ENCODE measurements at places on chromosomes 12 and 14. TPM values are rescaled to one million over a fixed set of nuclear protein-coding genes. Genes with fewer than 3 reads are reported as not detected.

EFS gene
- not detected for total RNA-seq

CLEC6A gene
- total RNA-seq, result not detected

TMEM106C gene
- 145 TPM for total RNA-seq

VASH1 gene
- total RNA-seq, result 2.1 TPM

DNA sequence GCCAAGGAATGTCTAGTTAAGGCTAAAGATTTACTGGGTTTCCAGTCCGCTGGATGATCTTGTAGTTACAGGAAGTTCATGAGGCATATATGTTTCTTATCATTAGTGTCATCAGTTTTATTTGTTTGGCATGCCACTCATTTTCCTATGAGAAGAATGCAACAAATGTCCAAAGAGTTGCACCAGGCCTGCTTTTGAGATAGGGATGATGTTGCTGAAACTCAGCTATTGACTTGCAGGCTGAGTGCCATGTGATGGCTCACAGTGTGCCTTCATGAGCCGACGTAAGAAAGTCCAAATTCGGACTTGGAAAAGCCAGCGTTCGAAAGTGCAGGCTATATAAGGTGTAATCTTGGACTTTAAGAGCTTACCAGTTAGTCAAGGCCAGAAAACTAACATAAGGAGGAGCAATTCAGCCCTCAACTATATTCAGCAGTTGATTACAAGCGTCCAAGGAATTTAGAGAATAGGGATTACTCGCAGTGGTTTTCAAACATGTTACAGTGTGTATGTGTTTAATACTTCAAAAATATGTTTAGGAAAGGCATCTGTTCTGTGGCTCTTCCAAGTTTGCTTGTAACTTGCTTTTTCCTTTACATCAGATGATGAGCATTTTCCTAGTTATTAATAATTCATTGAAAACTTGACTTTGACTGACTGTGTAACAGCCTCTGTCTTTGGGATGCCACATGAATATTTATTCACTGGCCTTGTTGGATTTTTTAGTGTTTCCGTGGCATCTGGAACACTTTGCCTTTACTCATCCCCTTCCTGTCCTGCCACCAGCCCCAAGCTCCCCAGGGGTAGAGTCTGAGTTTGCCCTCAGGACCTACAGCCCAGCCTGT, 101.3 kb downstream of the LGMN start:
- no peak for DNase-seq

DNA sequence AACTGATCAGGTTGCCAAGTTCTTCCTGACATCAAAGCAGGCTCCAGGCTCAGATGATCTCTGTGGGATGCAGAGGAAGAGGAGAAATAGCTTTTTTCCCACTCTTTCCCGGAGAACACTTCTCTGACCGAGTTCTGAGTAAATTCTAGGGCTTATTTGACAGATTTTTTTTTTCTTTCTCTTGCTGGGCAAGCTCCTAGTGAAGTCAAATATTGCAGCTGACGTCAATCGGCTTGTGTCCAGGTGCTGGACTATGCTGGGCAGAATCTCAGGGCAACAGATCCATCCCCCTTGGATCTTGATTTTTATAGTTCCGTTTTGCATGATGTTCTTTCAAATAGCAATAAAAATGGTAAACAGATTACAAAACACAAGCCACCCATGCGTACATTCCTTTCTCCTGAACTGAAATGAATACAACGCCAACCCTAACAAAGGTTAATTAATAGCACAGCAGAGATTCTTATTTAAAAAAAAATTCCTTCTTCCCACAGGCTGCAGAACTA, 182.2 kb downstream of the NOVA1 start:
- DNase-seq, result no peak

GRCh38 chr12:12660201-12660600, 35.8 kb downstream of the GPR19 start:
- DNase-seq, result no peak

GRCh38 chr14:72677664-72678063, 216.2 kb downstream of the DPF3 start:
- no peak for DNase-seq

DNA sequence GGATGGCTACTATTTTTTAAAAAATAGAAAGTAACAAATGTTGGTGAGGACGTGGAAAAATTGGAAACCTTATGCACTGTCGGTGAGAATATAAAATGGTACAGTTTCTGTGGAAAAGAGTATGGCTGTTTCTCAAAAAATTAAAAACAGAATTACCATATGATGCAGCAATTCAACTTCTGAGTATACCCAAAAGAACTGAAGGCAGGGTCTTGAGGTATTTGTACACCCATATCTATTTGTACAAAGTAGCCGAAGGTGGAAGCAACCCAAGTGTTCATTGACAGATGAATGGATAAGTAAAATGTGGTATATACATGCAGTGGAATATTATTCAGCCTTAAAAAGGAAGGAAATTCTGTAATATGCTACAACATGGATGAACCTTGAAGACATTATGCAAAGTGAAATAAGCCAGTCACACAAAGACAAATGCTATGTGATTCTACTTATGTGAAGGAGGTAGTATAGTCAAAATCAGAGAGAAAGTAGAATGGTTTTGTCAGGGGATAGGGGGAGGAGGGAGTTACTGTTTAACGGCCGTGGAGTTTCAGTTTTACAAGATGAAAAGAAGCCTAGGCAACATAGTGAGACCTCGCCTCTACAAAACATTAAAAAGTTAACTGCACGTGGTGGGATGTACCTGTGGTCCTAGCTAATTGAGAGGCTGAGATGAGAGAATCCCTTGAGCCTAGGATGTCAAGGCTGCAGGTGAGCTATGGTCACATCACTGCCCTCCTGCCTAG, 38.4 kb upstream of the CCT2 start:
- DNase-seq, result no peak

DNA sequence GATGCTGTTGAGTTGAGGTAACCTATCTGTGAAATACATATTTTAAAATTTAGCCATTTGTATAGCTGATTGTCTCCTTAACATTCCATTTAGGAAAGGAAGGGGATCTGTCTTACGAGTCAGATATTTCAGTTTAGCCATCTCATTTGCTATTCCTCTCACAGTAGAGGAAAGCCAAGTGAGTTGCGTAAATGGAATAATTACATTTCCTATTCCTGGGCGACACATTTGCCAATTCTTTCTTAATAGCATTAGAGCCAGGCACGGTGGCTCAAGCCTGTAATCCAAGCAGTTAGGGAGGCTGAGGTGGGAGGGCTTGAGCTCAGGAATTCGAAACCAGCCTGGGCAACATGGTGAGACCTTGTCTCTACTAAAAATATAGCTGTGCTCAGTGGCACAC, 116.3 kb downstream of the TMX1 start:
- DNase-seq, result no peak

DNA sequence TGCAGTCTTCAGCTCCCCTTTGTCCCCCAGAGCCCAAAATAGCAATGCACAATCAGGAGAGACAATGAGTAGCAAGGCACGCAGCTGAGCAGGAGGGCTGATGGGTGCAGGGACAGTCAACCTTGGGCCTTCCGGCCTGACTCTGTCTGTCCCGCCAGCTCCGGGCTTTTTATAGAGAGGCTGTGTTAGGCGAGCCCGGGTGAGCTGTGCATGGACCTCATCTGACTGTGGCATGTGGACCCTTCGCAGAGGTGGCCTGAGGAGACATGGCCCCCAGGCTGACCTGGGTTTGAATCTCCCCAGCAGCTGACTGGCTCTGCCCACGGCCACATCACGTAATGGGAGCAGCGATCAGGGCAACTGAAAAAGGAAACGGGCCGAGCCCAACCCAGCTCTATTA, 177.9 kb downstream of the TSPAN9 start:
- no peak for DNase-seq

DNA sequence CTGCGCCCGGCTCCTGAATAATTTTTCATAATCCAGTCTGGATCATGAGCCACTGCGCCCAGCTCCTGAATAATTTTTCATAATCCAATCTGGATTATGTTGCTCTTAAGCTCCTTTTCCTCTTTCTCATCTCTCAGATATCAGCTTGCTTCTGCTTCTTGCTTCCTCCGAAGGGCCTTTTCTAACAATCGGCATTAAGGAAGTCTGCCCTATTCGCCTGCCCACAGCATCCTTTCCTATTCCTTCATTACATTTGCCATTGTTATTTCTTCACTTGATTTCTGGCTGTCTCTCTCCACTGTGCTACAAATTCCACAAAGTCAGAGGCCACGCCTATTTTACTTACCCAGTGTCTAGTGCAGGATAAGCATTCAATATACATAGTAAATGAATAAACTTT, 83.5 kb downstream of the TTC7B start:
- DNase-seq, result no peak

GRCh38 chr14:95388699-95389098, 69.0 kb upstream of the CLMN start:
- DNase-seq, result no peak

- DNase-seq, result no peak
These were observed 47.3 kb downstream of the PTPN11 start for GRCh38 chr12:112466011-112466422.

GRCh38 chr14:52299692-52300278, 14.3 kb upstream of the PTGER2 start:
- peak; percentile 45 for DNase-seq

DNA sequence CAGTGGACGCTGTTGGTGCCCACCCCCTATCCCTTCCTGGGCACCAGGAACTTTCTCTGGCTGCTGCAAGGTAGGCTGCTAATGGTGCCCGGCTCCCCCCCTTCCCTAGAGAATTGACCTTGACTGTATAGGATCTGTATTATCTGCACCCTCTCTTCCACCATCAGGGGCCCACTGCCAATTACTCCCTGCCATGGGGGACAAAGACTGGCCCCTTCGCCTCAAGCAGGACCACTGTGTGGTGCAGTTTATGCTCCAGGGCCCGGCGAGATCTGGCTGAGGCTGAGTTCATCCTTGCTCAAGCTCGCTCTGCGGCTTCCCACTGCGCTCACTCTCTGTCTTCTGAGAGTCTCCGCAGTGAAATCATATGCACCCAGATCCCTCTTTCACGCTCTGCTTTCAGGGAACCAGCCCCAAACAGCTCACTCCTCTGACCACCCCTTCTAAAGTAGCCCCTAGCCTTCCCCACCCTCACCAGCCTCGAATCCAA, 95.2 kb downstream of the LGMN start:
- peak; percentile 38 for DNase-seq

GRCh38 chr14:102500158-102500662, 9.4 kb downstream of the ANKRD9 start:
- DNase-seq, result no peak

DNA sequence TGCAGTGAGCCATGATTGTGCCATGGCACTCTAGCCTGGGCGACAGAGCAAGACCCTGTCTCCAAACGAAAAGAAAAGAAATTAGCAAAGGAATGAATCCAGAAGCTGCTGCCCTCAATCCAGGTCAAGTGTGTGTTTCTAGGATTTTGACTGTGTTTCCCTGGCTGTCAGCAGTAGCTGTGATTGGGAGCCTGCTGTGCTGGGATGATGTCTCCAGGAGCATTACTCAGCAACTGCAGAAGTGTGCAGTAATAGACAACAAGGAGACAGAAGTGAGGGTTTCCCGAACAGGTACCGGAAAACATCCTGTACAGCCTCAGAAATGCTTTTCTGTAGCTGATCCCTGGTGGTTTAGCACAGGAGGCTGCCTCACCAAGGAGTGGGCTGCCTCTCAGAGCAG, 492.5 kb downstream of the FUT8 start:
- no peak for DNase-seq

GRCh38 chr14:77003960-77004710, 24.4 kb downstream of the IRF2BPL start:
- DNase-seq, result no peak

DNA sequence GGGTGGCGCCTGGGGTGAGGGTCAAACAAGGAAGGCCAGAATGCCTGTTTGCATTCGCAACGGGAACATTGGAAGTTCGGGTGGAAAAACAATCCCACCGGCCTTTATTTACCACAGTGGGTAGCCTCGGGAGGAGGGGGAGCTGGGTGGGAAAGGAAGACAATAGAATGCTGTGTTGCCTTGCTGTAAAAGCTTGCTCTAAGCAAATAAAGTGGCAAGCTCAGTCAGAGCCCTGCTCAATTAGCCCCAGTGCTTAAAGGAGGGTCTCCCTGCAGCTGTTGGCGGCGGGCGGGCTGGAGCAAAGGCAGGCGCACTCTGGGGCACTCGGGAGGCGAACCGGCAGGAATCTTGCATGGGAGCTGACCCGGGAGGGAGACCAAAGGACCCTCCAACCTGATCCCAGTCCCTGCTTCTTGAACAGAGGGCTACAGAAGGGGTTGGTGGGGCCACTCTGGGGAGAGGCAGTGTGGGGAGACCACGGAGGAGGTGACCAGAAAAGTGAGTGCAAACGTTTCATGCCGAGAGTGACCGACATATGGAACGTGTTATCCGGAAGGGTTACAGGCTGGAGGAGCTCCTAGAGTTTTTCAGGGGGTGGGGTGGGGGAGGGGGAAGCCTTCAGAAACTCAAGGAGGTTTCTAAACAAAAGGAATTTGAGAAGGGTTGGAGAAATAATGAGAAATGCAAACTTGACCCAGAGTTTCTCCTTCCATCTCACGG, 48.5 kb downstream of the NTF3 start:
- no peak for DNase-seq

DNA sequence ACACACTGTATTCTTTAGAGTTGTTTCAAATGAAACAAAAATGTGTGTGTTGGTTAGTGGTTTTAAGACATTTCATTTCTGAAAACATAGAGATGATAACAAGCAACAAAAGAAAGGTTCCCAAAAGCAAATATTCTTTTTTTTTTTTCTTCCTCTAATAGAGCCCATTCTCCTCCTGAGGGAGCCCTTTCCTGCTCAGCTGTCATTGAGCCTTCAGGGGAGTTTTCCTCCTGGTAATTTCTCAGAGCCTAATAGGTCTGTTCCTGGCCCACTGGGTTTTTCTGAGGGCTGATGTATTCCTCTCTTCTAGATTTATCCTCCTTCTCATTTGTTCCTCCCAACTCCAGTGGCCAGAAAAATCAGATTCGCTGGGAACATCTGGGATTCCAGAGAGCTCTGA, 654.5 kb downstream of the NOVA1 start:
- no peak for DNase-seq

DNA sequence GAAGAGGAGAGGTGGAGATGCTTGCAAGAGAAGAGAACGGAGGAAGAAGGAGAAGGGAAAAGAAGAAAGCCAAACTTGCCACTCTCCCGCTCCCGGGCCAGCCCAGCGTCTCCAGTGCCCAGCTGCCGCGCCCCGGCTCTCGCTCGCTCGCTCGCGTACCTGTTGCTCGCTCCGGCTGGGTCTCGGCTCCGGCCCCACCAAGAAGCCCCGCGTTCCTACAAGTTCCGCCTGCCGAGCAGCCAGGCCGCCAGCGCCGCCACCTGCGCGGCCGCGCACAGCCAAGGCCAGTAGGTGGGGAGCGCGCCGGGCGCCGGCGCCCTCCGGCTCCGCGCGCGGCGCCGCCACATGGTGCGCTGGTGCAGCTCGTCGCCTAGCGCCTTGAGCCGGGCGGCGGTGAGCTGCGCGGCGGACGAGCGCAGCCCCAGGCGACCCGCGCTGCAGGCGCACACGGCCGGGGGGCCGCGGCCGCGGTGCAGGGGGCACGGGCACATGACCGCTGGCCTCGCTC, 370 bp downstream of the HRK start:
- DNase-seq, result peak; percentile 31

- DNase-seq, result no peak
These were observed 9.1 kb upstream of the GLT1D1 start for GRCh38 chr12:128844031-128844635.
